ENCODE measurements at places on chromosomes 12 and 14.

GRCh38 chr12:21296751-21297406, 37.8 kb downstream of the SLCO1A2 start:
- peak; percentile 12 for DNase-seq

DNA sequence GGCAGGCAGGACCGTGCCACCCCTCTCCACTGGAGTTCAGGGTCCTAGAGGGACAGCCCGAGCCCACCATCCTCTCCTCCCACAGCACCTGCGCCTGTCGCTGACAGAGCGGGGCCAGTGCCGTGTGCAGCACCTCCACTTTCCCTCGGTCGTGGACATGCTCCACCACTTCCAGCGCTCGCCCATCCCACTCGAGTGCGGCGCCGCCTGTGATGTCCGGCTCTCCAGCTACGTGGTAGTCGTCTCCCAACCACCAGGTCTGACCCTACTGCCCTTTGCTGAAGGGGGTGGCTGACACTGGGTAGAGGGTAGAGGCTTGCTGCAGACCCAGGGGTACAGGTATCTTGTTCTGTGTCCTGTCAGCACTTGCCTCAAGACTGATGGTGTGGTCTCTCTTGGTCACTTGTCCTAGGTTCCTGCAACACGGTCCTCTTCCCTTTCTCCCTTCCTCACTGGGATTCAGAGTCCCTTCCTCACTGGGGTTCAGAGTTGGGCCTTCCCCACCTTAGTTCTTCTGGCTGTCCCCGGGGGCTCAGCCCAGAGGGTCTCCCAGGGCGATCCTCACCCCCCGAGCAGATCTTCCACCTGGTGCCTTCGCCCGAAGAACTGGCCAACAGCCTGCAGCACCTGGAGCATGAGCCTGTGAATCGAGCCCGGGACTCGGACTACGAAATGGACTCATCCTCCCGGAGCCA, 42.0 kb downstream of the SH2B3 start:
- DNase-seq = no peak

- no peak for DNase-seq
Observed at GRCh38 chr14:27862684-27863083, 903.9 kb upstream of the FOXG1 start.

DNA sequence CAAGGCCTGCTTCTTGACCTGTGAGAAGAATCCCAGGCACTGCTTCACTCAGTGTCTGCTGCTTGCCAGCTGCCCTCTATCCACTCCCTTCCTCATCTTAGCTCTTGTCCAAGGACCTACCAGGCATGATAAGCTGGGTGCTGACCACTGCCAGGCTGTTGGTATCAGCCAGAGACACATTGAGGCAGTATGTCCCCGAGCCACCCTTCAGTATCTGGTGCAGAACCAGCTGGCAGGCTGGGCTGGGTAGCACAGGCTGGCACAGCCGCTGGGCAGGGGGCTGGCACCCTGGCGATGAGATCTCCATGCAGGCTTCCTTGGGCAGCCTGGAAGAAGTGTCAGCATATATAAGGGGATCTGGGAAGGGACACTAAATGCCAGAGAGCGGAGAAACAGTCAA, 10.5 kb downstream of the PMEL start:
- peak; percentile 40 for DNase-seq

DNA sequence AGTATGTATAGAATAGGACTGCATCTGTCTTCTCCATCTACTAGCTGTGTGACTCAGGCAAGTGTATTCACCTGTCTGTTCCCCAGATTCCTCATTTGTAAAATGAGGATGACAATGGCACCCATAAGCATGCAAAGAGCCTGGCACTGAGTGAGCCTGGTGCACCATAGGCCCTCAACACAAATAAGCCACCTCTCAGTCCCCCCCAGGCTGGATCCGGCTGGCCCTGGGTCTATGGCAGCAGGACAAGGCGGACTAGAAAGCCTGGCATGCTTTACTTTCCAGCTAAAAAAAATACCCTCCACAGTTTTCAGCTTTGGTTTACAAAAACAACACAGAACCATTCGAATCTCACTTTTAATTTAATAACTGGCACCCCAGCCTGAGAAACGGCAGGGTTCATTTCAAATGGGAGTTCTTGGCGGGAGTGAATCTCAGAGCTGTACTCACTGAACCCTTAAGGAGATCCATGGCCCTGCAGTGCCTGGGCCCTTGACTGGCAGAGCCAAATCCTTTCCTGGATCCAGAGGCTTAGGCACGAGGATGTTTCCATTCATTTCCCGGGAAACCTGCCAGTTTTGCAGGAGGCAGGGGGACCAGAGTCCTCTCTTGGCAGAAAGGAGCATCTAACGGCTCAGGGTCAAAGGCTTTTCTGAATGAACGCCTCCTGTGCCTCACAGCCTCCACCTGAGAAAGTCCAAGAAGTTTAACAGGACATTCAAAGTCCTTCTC, 17.7 kb downstream of the SYNE3 start:
- DNase-seq = no peak

- DNase-seq = no peak
Observed at GRCh38 chr12:132152953-132153352, 8.7 kb downstream of the NOC4L start.

Data from CD4-positive, CD25-positive, alpha-beta regulatory T cell (primary cell).